ENCODE measurements at places on chromosomes 12 and 14.

DNA sequence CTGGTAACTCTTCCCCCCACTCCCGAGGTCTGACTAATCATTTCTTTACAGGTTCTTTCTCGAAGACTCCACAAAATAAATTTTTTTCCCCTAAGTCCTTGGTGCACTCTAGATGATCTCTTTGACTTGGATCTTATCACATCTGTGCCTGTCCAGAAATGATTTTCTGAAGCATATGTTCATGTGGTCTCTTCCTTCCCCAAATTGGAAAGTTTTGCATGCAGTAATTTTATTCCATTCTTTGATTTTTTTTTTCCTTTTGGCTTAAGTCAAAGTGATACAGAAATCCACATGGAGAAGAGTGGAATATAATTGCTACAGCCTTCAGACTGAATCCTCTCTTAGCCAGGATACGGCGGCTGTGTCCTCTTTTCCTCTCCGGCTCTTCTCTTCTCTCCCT is 213.3 kb downstream of the BMP4 start:
- H3K4me3 ChIP-seq = no peak overlapping the region
- H3K27me3 ChIP-seq = no peaks in the 10 kb centered on the region
- H3K27ac ChIP-seq = no peak overlapping the region
- peaks cover 5% of the 10 kb centered on the region for H3K4me1 ChIP-seq

DNA sequence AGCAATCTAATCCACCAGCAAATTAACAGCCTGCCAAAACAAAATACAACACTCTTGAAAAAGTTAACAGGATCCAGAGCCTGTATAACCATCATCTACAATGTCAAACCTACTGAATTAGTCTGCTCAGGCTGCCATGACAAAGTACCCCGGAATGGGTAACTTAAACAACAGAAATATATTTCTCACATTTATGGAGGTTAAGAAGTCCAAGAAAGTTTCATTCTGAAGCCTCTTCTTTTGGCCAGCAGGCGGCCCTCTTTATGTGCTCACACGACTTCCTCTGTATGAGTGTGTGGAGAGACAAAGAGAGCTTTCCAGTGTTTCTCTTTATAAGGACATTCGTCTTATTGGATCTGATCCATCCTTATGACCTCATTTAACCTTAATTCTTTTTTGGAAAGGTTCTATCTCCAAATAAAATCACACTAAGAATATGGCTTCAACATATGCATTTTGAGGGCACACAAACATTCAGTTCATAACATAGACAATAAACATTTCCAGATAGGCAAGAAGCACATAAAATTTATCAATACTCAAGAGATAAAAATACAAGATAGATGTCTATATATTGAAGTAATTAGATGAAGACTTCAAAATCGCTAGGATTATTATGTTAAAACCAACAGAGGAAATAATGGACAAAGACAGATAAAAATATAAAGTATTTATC is 5.9 kb upstream of the RERG start:
- H3K4me1 ChIP-seq = 0 out of 2 replicates have a peak, but pooled peaks cover 2% of the 10 kb centered on the region
- H3K36me3 ChIP-seq = no peaks in the 10 kb centered on the region
- H3K4me3 ChIP-seq = no peak overlapping the region
- no peaks in the 10 kb centered on the region for H3K27me3 ChIP-seq

DNA sequence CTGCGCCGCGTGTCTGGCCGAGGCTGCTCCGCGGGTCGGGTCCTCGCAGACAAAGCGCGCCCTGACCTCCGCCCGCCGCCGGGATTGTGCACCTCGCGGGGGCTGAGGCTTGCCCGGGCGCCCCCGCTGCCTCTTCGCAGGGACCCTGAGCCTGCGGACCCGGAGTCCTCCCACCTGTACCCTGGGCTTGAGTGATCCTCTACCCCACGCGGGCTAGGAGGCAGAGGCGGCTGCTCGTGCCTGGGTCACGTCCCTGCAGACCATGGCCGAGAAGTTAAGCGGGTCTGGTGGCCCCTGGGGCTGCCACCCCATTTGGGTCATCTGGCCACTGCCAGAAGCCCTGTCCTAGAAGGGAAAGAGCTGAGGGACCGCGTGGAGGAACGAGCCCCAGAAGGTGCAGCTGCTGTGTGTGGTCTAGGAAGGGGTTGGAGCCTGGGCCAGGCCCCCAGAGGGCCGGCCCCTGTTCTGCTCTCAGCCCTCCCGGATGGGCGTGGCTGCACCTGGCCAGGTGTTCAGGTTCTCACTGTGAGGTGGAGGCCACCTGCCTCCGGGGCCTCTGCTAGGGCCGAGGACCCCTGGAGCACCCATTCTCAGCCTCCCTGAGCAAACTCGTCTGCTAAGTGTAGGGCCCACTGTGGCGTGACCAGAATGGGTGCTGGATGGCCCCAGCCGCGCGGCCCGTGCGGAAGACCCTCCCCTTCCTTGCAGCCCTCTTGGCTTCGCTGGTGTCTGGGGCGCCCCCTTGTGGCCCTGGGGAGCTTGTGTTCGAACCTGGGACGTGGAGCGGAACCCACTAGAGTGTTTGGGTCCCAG is 49.6 kb downstream of the LRCOL1 start:
- H3K4me3 ChIP-seq = peak overlapping the region; percentile 89
- DNase-seq = peak; percentile 92
- H3K27ac ChIP-seq = no peak overlapping the region
- peaks cover 13% of the 10 kb centered on the region for H3K36me3 ChIP-seq
- no peaks in the 10 kb centered on the region for H3K4me1 ChIP-seq

DNA sequence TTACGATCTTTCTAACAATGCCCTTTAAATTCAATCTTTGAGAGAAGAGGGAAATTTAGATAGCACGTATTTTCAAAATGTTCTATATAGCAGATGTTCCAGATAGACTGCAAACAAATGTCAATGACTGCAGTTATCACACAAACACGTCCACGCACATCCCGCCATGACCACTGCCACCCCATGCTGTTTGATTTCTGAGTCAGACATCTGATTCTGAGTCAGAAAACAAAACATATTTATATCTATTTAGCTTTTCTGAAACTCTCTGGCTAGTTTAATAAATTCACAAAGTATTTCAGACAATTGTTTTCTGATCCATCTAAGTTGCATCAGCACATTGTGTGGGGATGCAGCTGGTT is 105.9 kb upstream of the BCAT1 start:
- H3K4me3 ChIP-seq = no peak overlapping the region
- H3K36me3 ChIP-seq = no peaks in the 10 kb centered on the region
- no peak overlapping the region for H3K27ac ChIP-seq
- no peaks in the 10 kb centered on the region for H3K27me3 ChIP-seq
- no peak for DNase-seq

GRCh38 chr12:129486931-129487330 is 416.9 kb downstream of the TMEM132D start:
- peaks cover 2% of the 10 kb centered on the region for H3K4me1 ChIP-seq
- DNase-seq = no peak
- H3K27me3 ChIP-seq = no peaks in the 10 kb centered on the region
- no peak overlapping the region for H3K4me3 ChIP-seq

DNA sequence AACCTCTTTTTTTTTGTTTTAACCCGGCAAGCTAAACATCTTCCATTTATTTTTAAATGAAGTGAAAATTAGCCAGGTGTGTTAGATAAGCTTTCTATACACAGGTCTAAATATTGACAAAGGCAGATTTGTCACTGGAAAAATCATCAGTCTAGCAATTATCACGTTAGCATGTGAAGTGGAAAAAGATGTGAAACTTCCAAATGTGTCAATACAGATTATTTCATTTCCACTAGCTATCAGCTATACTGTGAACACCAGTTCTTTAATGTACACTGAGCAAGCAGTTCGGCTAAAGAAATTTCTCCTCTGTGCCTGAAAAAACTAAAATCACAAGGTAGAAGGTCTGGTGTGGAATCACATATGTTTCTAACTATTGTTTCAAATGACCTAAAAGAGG is 96.6 kb upstream of the G2E3 start:
- no peaks in the 10 kb centered on the region for H3K36me3 ChIP-seq
- H3K27ac ChIP-seq = no peak overlapping the region
- H3K4me1 ChIP-seq = no peaks in the 10 kb centered on the region
- H3K27me3 ChIP-seq = no peaks in the 10 kb centered on the region
- no peak for DNase-seq

GRCh38 chr14:87434011-87434410 is 559.0 kb downstream of the GALC start:
- no peaks in the 10 kb centered on the region for H3K36me3 ChIP-seq
- H3K4me3 ChIP-seq = no peak overlapping the region
- DNase-seq = no peak
- no peak overlapping the region for H3K27ac ChIP-seq

DNA sequence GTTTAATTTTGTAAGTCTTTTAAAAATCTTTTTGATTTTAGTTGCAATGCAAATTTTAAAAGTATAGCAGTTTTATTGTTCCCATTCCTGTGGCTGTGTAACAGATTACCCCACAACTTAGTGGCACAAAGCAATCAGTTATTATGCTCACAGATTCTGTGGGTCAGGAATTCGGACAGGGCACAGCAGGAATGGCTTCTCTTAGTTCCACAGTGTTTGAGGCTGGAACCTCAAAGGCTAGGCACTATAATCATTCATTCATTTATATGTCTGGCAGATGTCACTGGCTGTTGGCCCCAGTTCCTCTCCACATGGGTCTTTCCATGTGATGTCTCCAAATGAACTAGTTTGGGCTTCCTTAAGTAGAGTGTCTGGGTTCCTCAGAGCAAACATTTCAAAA is 193.3 kb downstream of the RAD51B start:
- H3K27me3 ChIP-seq = no peaks in the 10 kb centered on the region
- H3K36me3 ChIP-seq = peaks cover 8% of the 10 kb centered on the region
- H3K27ac ChIP-seq = no peak overlapping the region
- H3K4me3 ChIP-seq = no peak overlapping the region
- DNase-seq = no peak

DNA sequence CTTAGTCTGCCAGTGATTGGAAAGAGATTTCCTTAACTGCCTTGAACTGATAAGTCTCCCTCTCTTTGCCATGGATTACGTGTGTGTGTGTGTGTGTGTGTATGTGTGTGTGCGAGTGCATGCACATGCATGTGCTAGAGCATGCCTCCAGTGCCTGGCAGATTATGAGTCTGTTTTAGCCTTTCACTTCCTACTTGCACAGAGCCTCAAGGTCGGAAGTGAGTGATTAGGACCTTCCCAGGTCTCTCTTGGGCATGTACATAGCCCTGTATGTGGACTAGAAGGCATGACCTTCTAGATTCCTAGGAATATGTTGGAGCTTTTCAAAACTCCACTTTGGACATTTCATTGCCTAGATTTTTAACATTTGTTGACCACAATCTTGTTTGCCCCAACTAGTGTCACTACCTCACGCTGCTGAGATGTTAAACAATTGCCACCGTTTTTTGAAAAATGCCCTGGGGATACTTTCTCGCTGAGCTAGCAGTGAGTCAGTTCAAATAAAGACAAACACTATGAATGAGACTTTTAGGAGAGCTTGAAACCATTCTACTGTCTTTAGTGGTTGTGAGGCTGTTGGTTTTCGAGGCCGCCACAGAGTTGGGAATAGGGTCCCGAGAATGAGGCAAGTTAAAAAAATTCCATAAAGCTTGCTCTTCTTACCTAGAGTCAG is 28.2 kb downstream of the KIAA0586 start:
- H3K4me1 ChIP-seq = no peaks in the 10 kb centered on the region
- H3K27ac ChIP-seq = no peak overlapping the region
- H3K4me3 ChIP-seq = no peak overlapping the region

DNA sequence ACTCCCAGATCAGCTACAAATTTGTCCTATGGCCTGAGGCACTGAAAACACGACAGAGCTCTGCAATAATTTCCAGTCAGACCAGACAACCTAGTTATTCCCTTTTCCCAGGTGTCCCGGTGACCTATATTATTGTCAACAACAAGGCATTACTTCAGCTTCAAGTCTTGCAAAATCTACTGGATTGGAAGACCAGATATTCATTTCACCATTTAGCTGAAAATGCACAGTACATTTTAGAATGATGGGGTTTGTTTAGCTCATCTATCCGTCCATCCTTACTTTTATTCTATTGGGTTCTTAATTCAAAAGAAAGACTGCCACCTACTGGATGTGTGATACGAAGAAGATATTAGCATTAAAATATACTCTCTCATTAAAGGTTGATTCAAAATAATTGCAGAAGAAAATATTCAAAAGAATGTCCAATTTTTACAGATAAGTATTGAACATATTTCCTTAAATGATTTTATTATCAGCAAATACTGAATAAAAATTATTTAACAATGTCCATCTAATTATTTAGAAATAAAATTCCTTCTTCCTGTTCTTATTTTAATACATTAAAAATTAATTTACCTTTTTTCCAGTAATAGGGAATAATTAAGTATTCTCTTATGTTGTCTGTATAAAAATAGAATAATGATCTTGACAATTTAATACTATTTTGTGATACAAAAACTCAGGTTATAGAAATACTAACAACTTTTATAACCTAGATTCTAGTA is 244.9 kb upstream of the LRIG3 start:
- H3K36me3 ChIP-seq = no peaks in the 10 kb centered on the region
- H3K4me3 ChIP-seq = no peak overlapping the region
- no peak overlapping the region for H3K27ac ChIP-seq
- no peak for DNase-seq
- no peaks in the 10 kb centered on the region for H3K27me3 ChIP-seq

DNA sequence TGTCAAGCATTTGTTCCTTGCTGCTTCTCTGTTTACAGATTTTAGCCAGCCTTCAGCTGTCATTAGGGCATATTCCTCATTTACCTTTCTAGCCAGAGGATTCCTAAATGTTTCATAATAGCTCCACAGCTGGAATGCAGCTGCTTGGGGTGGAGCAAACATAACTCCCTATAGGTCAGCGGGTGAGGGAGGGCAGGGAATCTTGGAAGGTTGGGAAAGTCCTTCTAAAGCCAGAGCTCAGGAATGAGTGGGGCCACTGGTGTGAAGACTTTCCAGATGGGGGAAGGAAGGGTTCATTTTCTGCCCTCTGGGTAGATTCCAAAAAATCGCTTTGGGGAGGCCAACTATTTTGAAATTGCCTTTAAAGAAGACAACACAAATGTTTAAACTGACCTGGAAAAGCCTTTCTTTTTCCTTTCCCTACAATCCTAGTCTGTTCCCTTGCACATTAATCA is 16.3 kb upstream of the IRF2BPL start:
- no peak overlapping the region for H3K27ac ChIP-seq
- H3K36me3 ChIP-seq = no peaks in the 10 kb centered on the region
- peaks cover 21% of the 10 kb centered on the region for H3K4me1 ChIP-seq
- no peak overlapping the region for H3K4me3 ChIP-seq

- H3K4me3 ChIP-seq = peak overlapping the region; percentile 79
- peak; percentile 73 for DNase-seq
- no peaks in the 10 kb centered on the region for H3K4me1 ChIP-seq
Measured at GRCh38 chr12:132190012-132190755, 45.9 kb downstream of the NOC4L start.

DNA sequence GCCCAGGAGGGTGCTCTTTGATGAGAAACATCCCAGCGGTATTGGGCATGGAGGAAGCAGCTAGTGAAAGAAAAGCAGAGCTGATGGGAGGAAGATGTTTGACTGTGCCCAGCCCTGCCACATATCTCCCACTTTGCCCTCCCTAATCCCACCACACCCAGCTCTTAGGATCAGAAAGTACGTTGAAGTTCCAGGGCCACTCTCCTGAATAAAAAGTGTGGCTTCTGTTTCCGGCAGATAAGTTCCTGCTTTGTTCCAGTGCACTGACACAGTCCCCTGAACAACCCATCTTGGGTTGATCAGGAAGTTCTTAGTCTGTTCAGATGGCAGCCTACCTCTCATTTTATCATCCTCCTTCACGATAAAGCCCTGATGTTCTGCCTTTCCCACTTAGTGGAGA is 16.5 kb downstream of the TPCN1 start:
- no peaks in the 10 kb centered on the region for H3K27me3 ChIP-seq
- H3K4me3 ChIP-seq = no peak overlapping the region
- H3K27ac ChIP-seq = no peak overlapping the region
- peaks cover 17% of the 10 kb centered on the region for H3K36me3 ChIP-seq
- H3K4me1 ChIP-seq = peaks cover 2% of the 10 kb centered on the region

Data from H9 (cell line).